WERI-Rb-1 (cell line): ENCODE measurements at places on chromosomes 3 and 15.

- no peak for DNase-seq
Observed at GRCh38 chr3:73656241-73656890, 31.6 kb upstream of the PDZRN3 start.

DNA sequence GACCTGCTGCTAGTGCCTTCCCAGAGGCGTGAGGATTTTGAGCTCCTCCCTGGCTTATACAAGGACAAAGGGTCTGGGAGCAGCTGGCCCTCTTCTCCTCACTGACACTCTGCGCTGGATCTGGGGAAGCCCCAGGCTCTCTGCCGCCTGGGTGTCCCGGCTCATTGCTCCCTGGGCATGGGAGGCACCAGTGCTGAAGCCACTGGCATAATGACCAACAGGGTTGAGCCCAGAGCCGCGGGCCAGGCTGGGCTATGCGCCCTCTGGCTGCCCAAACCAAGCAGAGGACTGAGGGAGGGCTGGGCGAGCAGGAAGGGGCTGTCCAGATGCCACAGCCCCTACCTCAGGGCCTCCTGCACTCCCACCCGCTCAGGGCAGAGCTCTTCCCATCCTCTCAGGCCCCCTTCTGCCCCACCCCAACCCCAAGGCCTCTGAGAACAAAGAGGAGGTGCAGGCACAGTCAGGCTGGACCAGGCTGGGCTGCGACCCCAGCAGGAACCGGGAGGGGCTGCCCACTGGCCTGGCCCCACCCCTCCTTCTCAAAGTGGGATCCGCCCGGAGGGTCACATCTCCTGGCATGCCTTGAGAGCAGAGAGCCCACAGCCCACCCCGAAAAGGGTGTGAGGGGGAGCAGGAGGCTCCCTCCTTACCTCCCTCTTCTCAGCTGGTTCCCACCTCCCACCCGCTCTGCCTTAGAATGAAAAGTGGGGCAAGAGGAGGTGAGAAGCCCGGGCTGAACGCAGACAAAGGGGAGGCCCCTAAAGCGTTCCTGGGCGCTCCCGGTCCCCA is 1.6 kb downstream of the LINGO1 start:
- DNase-seq, result peak; percentile 50

DNA sequence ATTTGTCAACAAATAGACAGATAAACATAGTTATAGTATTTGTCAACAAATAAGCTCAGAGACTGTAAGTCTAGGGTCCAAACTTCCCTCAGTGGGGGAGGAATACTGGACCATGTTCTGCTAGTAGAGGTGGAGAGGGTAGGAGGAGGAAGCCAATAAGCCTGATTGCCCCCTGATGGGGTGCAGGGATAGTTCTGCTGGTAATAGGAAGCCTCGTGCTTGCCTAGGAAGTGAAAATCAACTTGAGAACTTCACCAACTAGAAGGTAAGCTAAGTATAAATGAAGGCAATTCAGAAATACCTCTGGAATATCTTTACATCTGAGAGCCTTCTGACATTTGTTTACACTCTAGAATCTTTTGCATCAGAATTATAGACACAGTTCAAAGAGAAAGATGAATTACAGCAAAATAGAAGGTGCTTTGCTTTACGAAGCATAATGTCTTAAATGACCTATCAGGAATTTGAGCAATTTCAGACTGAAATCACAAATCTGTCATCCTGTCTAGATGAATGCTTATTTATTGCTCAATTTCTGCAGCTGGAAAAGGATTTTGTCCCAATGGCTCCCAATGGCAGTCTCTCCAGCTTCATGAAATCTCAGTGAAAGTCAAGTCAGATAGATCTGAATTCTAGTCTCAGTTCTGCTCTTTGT is 225.6 kb upstream of the TBC1D5 start:
- DNase-seq, result no peak

DNA sequence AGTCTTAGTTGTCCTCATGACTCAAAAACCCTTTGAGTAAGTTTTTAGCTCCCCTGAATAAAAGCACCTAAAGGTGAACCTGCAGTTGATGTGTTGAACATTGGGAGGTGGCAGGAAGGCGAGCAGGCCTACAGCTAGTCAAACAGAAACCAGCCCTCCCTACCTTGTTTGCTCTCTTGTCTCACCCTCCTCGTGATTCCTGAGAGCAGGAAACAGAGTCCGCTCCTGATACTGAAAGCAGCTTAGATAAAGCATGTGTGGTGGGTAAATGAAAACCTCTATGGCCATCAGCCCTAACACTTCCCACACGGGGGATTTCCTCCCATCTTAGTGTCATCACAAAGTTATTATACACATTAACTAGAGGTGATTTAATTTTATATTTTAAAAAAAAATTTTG is 21.8 kb upstream of the CLDN18 start:
- DNase-seq, result no peak

GRCh38 chr3:6251612-6252400 is 609.1 kb upstream of the GRM7 start:
- no peak for DNase-seq

GRCh38 chr3:69695933-69696332 is 43.3 kb upstream of the MITF start:
- no peak for DNase-seq

DNA sequence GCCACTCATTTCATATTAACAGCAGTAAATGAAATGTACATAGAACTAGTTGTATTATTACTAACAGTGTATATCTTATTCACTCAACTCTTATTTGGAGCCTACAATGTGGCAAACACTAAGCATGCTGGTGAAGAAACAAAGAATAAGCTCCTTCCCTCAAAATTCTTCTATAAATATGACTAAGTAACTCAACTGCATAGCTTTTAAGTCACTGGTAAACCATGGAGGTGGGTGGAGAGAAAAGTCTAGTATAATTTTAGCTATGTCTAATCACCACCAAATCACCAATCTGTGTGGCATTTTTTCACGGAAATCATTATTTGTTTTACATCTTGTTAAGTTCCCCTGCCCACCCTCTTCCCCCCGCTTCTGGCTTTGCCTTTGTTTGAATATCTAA is 17.5 kb downstream of the COPS2 start:
- no peak for DNase-seq

GRCh38 chr15:34732430-34732829 is 22.4 kb downstream of the GJD2 start:
- no peak for DNase-seq

- DNase-seq, result no peak
Observed at GRCh38 chr15:49831206-49831965, 210.5 kb downstream of the DTWD1 start.

DNA sequence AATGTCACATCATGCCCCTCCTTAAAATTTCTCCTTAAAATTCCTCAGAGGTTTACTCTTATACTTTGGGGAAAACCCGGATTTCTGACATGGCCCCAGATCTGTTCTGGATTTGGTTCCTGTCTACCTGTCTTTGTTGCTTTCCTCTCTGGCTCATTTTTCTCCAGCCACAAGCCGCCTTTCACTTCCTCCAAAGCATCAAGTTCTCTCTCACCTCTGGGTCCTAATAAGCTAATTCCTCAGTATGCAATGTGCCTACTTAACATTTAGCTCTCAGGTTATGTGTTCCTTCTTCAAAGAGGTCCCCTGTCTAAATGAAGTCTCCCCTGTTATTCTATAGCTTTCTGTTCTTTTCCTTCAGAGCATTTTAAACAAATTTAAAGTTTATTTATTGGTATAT is 16.1 kb downstream of the HMG20A start:
- DNase-seq, result no peak

DNA sequence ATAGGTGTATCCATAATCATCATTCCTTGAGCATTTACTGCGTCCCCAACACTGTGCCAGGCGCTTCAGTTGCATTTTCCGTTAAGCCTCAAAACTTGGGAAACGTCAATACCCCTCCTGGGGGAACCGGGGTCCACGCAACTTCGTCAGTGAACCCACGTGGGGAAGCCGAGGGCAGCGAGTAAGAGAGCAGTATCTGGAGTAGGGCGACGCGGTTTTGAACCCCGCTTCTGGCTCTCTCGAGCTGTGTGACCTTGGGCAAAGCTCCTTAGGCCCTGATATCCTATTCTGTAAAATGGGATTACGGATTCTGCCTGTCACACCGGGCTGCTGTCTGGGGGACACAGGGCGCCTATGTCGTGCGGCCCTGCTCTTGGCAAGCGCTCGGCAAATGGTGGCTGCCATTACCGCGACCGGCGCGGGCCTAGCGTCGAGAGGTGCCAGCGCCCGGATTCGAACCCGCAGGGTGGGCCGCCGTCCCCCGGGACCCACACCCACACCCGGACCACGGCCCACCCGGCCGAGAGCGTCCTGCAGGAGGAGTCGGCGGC is 590 bp downstream of the POLG start:
- DNase-seq, result no peak

DNA sequence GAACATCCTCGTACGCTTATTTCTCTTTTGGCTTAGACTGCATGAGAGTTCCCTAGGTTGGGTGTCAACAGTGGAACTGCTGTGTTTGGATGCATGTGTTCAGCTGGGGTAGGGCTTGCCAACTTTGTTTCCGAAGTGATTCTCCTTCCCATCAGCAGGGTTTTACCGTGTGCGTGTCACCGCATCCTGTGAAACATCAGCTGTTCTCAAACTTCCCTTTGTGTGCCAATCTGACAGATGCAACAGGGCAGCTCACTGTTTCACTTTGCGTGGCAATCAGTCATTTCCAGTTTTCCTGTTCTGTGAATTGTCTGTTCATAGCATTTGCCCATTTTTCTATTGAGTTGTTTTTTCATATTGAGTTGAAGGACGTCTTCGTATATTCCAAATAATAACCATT is 218.8 kb downstream of the VPS13C start:
- no peak for DNase-seq

- DNase-seq, result no peak
Observed at GRCh38 chr3:70982284-70982683, 601.2 kb downstream of the FOXP1 start.

DNA sequence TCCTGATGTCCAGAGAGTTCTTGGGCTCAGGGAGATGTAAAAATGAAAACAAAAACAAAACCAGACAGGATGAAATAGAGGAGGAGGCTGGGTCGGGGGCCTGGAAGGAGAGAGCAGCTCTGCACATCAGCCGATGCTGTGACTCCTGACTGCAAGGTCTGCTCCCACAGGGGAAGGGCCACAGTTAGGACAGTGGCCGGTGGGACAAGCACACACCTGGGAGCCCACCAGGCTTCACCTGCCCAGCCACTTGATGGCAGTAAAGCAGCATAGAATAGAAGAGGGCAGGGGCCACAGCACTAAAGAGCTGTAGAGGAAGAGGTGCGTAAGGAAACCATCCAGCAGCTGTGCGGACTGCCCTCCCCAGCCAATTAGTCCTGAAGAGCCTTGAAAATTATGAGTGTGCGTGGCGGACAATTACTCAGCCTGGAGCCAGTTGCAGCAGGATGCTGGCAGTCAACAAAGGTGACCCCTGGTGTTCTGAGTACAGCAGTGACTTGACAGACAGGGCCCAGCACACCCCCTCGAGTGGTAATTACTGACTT is 29.8 kb downstream of the ALS2CL start:
- no peak for DNase-seq

DNA sequence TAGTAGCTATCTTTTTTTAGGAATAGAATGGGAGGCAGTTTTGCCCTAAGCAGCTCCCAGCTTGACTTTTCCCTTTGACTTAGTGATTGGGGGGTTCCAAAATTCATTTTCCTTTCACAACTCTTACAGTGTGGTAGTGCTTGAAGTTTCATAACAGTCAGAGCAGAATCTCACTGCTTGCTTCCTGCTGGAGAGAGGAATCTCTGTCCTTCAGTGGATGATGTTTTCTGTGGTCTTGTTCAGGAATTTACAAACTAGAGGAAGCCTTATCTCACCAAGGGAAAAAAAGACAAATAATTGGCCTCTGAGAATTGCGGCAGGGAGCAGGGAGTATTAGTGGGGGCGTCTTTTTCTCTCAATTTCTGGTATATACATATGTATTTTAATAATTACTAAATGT is 326.6 kb upstream of the C2CD4B start:
- no peak for DNase-seq

DNA sequence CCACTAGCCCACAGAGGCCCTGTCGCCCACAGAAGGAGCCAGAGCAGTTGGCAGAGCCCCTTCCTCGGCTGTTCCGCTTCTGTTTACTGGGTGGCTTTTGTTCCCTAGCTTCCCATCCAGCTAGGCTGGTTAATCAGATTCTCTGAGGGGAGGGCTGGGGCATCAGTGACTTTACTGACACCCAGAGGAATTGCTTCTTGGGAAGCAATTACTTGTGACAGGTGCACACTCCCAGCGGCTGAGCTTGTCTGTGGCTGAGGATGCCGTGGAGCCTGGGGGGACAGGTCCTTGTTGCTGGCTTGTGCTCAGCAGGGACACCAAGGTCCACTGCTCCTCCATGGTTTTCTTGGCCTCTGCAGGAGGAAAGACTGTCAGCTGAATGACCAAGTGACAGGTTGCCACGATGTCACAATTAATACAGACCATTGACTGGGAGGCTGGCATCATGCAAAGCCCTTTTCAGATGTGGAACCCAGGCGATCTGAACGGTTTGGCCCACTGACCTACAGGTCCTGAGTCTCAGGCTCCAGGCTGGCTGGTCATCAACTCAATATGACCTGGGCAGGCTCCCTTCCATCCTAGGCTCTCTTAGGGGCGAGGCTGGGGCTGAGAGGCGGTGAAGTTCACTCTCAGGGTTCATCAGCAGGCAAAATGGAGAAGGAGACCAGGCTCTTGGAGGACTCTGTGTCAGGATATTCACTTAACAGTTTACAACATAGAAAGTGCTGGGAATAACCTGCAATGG is 31.8 kb upstream of the SFMBT1 start:
- DNase-seq, result no peak

- no peak for DNase-seq
Observed at GRCh38 chr3:117885011-117885441, 1149.6 kb downstream of the IGSF11 start.

DNA sequence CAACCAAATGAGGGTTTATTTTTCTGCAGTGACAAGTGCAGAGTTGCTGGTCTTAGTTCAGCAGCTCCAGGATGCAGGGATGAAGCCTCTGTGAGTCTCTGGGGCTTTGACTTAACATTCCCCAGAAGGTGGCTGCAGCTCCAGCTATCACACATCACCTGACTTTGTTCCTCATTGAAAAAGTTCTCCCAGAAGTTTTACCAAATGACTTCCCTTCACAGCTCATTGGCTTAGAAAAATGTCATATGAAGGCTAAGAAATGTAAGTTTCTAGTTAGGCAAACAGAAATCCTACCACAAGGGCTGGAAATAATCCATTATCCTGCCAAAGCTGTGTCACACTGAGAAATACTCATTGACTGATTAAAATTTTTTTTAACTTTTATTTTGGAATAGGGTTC is 184.9 kb downstream of the MINAR1 start:
- no peak for DNase-seq

- DNase-seq, result no peak
Observed at GRCh38 chr3:96266395-96267190, 547.8 kb upstream of the EPHA6 start.

DNA sequence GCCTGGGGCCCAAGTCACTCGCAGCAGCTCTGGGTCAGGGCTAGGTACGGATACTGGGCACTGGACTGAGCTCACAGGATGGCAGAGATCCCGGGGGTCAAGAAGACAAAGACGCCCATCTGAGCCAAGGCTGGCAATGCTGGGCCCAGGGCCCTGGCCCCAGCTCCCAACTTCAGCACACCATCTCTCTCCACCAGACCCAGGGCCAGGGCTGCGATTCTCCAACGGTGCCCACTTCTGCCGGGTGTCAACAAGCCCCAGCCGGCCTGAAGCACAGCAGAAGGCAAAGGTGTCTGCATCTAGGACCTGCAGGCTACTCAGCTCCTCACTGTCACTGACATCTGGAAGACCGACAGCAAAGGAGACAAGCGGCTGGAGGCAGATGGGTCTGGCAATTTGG is 8.6 kb downstream of the WDR73 start:
- no peak for DNase-seq
